ENCODE measurements at places on chromosomes 1 and 21.

- DNase-seq, result no peak
Measured at GRCh38 chr1:174008269-174008668, 13.9 kb downstream of the RC3H1 start.

DNA sequence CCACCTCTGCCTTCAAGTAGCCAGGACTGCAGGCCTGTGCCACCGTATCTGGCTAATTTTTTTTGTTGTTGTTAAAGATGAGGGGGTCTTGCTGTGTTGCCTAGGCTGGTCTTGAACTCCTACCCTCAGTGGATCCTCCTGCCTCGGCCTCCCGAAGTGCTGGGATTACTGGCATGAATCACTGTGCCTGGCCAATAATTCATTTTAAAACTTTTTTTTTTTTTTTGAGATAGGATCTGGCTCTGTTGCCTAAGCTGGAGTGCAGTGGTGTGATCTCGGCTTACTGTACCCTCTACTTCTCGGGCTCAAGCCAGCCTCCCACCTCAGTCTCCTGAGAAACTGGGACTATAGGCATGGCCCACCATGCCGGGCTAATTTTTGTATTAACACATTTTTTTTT, 3.5 kb downstream of the CDC73 start:
- no peak for DNase-seq

DNA sequence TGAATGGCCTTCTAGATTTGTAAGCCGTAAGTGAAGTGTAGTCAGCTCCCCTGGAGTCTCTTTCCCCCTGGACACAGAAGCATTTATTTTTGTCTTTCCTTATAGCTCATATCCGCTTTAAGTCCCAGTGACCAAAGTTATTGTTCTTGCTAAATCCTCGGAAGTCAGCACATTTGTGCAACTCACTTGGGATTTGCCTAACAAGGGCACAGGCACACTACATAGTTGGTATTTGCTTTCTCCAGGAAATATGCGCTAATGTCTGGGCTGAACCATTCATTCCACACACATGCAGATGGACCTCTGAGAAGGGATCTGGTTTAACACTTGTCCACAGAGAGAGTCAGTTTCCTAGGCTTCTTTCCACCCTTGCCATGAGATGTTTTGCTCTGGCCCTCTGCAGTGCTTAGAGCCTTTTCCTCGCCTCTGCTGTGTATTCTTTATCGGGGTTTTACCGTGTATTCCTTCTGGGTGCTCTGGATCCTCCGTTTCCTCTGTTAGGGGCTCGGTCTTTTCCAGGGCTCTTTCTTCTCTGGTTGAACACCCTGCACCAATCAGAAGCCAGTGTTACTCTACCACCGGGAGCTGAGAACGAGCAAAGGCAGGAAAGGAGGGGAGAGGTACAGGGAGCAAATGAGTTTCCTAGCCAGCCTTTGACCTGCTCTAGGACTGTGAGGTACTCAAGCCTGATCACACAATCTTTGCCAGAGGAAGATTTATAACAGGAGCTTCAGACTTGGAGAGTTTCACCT, 72.4 kb downstream of the ABCA4 start:
- DNase-seq, result no peak

DNA sequence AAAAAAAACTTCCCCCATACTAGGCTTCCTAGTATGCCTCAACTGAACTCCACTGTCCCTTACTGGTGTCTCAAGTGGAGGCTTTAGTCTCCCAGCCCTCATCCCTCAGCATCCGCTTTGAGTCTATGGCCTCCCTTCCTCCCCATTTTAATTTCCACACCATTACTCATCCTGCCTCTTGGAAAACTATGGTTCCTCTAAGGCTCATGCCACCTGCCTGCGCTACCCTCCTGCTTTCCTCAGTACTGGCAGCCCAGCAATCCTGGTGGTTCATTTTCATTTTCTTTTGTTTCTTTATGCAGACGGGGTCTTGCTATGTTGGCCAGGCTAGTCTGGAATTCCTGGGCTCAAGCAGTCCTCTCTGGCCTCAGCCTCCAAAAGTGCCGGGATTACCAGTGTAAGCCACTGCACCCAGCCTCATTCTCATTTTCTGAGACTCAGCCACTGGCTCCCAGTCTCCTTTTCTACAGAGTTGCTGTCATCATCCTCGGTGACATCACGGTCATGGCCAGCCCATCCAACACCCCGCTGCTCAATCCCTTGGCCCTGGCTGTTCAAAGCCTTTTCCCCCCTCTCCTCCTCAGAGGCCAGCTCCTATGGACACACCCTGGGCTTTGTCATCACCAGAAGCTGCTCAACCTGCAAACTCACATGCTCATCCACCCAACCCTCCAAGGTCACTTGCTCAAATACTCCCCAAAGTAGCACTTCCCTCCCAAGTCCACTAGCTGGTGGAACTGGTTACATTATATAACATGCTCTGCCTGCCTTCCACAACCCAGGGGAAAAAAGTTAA, 2.3 kb upstream of the PMVK start:
- no peak for DNase-seq

GRCh38 chr1:170402476-170403311, 129.3 kb upstream of the GORAB start:
- DNase-seq, result no peak

GRCh38 chr1:21259316-21260076, 30.8 kb downstream of the ECE1 start:
- no peak for DNase-seq

- DNase-seq, result no peak
Measured at GRCh38 chr1:192846950-192847349, 38.1 kb downstream of the RGS2 start.

GRCh38 chr1:86696522-86696921, 7.9 kb upstream of the SH3GLB1 start:
- no peak for DNase-seq

DNA sequence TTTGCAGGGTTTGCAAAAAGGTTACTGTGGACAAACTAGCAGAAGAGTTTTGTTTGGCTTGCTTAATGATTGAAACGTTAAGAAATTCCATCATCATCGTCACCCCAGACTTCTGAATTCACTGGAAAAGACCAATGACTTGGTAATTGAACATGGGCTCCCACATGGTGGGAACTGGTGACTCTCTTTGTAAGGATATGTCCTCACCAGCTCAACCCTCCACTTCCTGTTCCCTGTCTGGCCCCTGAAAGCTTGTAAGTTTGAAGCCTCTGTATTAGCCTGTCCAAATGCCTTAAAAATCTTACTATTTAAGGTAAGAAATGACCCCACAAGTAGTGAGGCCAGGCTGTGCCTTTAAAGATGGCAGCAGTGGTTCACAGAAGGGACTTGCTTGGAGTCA, 9.7 kb downstream of the SYT6 start:
- DNase-seq, result no peak

DNA sequence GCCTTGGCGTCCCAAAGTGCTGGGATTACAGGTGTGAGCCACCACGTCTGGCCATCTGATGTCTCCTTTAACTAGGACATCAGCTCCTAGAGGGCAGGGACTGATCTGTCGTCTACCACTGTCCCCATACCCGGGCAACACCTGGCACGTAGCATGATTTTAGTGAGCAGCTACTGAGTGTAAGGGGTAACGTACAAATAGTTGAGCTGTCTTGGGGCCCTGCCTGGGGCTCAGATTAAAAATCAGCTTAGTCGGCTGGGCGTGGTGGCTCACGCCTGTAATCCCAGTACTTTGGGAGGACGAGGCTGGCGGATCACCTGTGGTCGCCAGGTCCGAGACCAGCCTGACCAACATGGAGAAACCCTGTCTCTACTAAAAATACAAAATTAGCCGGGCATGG, 1.8 kb downstream of the SRM start:
- DNase-seq, result no peak

DNA sequence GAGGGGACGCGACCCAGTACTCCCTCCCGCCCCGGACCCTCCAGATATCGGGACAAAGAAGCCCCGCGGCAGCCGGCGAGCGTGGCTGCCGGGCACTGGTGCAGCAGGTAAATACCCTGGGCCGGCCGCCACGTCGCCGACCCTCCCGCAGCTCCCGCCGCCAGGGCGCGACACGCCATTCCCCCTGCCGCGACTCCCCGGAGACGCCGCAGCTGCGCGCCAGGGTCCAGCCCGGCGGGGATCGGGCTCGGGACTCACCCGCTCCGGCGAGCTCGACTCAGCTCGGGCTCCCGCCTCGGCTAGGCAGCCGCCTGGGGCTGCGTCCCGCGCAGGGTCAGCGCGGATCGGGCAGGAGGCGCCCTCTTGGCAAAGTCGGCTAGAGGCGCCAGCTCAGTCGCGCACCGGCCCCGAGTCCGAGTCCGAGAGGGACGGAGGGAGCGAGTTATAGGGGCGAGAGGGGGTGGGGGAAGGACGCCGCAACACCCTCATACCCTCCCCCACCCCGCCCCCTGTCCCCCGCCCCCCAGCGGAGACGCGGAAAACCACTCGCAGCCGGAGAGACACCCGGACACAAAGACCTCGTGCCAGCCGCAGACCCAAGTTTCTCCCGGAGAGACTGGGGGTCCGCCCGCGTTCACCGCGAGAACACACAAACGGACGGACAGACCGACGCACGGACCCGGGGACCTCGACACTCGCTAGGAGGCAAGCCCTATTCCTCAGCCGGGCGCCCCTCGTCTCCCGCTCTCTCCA, 985 bp downstream of the SYT6 start:
- no peak for DNase-seq

DNA sequence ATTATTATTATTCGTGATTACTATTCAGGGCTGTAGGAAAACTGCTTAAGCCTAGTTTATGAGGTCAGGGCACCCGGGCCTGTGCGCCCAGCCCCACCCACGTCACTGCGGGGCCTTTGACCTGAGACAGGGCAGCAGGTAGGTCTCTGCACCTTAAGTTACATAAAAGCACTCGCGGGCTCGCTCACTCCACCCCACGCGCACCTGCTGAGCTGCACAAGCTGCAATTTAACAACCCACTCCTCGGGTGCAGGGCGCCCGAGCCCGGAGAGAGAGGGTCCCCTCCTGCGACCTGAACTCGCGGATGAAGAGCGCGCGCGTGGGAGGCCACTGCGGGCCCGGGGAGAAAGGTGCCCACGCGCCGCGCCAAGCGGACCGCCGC, 477 bp downstream of the ICMT start:
- no peak for DNase-seq

DNA sequence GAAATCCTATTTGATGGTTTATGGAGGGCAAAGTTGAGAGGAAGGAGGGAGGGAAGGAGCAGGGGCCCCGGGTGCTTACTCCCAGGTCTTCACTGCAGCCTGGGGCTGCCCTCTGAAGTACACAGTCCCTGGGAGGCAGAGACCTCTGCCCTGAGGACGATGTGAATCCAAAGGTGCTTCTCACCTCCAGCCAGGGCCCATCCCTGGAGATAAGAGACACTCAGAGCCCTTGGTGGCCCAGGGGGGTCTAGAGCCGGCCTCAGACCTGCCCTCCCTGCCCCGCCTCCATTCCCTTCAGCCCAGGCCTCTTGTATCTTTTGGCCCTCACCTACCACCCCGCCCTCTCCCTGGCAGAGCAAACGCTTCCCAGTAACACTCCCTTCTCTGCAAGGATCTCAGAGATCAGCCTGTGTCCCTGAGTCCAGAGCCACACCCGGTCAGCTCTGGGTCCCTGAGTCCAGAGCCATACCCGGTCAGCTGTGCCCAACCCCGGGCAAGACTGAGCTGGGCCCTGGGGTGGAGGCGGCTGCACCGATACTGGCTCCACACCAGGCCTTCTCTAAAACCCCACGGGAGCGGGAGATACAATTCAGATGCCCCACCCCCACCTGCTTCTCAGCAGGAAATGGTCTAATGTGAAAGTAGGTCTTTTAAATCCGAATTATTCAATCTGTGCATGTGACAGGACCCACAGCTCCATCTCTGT, 3.6 kb upstream of the GNB1 start:
- no peak for DNase-seq

DNA sequence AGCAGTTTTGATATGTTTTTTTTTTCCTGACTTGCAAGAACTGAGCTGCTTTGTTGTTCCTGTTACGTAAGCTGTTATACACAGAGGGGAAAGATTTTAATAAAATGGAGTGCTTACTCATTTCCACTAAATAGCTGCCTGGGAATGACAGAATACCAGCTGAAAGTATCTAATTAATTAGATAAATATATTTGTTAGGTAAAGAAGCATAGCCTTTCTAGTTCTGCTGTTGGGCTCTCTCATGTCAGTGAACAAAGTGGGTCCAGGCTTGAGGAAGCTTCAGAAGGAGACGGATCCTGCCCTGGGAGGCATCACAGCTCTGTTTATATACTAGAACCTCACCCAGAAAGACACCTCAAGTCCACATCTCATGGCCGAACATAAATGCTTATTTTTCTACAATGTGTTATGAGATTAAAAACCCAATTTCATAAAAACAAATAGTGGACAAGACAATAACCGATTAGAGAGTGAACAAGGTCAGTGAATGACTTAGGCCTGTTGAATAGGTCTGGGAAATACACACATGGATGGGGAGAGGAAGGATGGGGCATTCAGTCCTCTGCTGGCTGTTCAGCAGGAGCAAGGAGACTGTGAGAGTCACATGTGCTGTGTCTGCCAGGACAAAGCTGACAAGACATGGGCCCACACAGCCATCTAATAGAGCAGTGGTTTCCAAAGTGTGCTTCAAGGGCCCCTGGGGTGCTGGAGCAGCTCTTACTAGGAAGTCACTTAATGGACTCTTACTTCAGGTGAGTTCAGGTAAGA, 20.6 kb downstream of the TRAF5 start:
- DNase-seq, result no peak

GRCh38 chr1:6205849-6206519, at the start of gene RNF207:
TSS of gene RNF207 (plus strand) at chr1:6206119. CDS start at chr1:6206536, 417 bp downstream.
- DNase-seq, result peak; percentile 55

DNA sequence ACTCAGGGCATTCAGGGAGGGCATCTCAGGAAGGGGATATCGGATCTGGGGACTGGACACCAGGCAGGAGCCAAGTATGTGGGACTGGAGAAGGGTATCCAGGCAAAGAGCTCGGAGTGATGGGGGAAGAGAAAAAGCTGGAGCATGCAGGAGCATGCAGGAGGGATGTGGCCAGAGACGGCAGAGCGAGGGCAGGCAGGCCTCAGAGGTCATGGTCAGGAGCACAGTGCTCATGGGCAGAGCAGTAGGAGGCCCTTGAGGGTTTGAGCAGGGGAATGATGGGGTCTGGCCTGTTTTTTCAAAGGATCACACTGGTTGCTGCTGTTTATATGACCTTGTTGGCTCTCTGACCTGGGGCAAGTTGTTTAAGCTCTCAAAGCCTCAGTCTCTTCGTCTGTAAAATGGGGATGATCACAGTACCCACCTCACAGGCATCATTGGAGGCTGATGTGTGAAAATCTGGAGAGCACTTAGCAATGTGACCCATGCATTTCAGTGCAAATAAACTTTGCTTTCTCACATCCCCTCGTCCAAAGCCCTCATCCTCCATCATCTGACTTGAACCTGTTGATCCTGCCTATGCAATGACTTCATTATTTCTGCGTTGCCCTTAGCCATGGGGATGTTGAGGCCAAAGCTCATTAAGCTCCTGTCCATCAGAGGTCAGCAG, 273.1 kb downstream of the MATN1 start:
- no peak for DNase-seq

Measured in CD4-positive, alpha-beta T cell treated with Interleukin-15 for 4 hours (primary cell).